ENCODE measurements at places on chromosomes 6 and 20.

DNA sequence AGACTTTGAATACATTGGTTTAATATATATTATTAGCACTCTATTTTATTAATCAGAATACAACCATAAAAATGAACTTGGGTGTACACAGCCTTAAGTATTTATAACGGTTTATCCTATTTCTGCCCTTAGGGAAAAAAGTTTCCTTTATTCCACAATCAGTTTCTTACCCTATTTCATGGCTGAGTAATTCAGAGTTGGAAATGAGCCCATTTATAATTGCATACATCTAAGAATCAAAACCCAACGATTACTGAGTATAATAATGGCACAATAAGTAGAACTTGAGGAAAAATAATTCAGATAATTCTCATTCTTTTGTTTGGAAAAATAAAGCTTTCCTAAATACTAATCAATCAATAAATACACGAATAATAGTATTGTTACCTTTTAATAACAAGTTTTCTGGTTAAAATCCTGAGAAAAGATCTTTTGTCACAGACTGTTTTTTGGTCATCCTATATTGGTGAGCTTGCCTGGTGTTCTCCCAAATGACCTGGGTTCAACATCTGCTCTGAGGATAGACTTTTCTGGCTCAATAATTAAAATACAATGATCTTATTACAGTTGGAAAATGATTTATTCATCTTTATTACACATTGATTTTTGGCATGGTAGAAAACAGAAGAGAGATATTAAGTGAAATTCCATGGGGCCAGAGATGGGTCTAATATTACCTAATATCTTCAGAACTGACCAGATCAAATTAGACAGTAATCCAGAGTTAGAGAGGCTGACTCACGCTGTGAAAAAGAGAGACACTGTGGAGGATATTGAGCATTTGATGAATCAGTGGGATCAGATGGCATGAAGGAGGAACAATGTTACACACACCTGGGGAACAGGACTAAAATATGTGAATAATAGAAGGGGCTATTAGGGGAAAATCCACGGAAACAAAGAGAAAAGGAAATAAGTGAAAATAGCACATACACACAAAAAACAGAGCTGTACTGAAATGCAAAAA is 162.1 kb upstream of the TBX18 start:
- peak; percentile 58 for DNase-seq

GRCh38 chr6:159833556-159833955 is 33.5 kb downstream of the PNLDC1 start:
- no peak for DNase-seq

DNA sequence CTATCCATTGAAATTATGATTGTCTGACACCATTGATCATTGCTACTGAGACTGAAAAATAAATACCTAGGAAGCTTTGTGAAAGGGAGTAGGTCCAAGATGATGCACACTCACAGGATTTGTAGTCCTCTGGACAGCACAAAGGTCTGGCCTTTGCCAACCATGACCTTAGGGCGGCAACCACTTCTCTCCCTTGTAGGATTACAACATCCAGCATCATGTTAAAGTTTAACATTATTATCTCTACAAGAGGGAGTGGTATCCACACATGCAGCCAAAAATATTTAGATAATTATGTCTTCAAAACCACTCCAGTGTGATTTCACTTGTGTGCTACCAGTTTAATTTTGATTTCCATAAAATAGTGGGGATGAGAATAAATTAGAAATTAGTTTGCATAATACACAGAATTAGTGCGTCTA is 51.1 kb upstream of the NHSL1 start:
- DNase-seq = no peak

- no peak for DNase-seq
These were observed 659.7 kb upstream of the FLRT3 start for GRCh38 chr20:14996883-14997672.

DNA sequence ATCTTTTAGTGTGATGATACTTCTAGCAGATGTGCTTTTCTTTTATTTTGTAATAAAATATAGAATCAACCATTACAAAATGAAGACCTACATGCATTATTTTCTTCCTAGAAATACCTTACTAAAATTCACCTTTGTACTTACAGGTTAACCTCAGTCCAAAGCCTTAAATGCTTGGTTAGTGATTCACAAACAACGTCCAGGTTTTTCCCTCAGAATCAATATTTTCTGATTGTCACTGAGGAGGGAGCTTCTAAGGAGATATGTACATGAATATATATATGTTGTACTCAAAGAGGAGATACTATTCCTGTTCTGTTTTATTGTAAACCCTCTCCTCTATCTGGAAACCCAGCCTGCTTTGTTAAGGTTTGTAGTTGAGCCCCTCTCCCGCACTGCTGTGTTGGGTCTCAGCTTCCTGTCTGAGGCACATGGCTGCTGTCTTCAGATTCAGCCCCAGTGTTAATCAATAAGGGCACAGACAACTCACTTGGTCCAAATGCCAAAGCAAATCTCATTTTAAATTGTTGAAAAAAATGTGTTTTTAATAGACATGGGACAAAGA is 33.9 kb upstream of the HS3ST5 start:
- no peak for DNase-seq

GRCh38 chr6:91476000-91476399 is 889.1 kb upstream of the MAP3K7 start:
- DNase-seq = peak; percentile 81

GRCh38 chr6:52985228-52985627 is 9.9 kb downstream of the GSTA4 start:
- DNase-seq = no peak

GRCh38 chr6:158808941-158809678 is 10.1 kb downstream of the EZR start:
- no peak for DNase-seq

DNA sequence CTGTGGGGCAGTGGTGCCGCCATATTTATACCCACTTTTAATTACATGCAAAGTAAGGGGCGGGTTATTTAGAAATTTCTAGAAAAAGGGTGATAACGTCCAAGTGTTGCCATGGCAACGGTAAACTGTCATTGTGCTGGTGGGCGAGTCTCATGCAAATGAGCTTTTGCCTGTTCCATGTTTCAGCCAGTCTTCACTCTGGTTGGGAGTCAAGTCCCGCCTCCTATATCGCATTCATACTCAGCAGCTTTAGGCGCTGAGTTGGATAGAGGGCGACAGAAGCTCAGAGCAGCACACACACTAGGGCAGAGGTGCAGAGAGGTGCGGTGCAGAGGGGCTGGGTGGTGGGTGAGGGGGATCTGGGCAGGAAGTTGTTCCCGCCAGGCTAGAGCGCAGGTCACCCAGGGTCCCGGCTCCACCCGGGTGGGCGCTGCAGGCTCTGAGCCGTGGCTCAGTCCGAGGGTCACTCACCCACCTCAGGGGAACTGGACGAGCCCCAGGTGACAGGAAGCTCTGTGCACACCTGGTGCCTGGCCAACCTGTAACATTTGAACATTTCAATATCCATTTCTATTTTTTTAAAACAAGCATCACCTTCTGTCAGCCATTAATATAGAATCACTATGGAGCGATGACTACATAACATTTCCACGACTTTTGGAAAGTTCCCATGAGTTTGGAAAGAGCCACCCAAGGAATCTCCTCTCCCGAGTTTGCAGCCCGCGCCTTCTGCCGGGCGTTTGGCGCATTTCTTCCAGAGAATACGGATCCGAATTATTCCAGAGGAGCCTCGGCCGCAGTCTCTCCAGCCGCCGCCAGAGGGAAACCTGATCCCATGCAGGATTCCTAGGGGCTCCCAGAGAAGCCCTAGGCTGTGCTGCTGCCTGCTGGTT is 89.1 kb upstream of the PHACTR3 start:
- DNase-seq = peak; percentile 69

GRCh38 chr6:49030251-49031020 is 432.6 kb downstream of the MMUT start:
- no peak for DNase-seq

- no peak for DNase-seq
These were observed 115.2 kb downstream of the DLL1 start for GRCh38 chr6:170175644-170176135.

DNA sequence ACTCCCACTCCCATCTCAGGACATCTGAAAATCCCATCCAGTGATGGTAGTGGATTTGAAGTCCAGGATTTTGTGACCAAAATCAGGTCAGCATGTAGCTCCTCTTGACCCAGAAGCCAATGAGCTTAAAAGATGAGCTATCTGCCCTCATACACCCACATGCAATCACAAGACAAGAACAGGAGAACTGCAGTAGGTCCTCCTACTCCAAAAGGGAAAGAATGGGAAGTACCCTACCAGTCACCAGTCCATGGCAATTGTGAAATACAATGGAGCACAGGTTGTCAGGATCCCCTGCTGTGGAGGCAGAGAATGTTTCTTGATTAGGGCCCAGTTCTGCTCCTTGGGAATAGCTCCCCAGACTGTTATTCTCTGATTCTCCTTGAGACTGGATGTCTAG is 347.3 kb upstream of the CNR1 start:
- no peak for DNase-seq

- DNase-seq = no peak
These were observed 92.5 kb downstream of the CD83 start for GRCh38 chr6:14210077-14210476.

- no peak for DNase-seq
These were observed 113.9 kb downstream of the PRDM1 start for GRCh38 chr6:106199998-106200397.

GRCh38 chr6:52667572-52667971 is 3.3 kb upstream of the TMEM14A start:
- DNase-seq = no peak

Measured in DMS53 (cell line).